ENCODE measurements at places on chromosomes 5 and 9. TPM values are rescaled to one million over a fixed set of nuclear protein-coding genes. Genes with fewer than 3 reads are reported as not detected.
A peak's percentile ranks its signal among the peaks of the same experiment; 100 is the strongest.

GRCh38 chr5:95672641-95673040, 10.2 kb downstream of the SPATA9 start:
- DNase-seq, result no peak

DNA sequence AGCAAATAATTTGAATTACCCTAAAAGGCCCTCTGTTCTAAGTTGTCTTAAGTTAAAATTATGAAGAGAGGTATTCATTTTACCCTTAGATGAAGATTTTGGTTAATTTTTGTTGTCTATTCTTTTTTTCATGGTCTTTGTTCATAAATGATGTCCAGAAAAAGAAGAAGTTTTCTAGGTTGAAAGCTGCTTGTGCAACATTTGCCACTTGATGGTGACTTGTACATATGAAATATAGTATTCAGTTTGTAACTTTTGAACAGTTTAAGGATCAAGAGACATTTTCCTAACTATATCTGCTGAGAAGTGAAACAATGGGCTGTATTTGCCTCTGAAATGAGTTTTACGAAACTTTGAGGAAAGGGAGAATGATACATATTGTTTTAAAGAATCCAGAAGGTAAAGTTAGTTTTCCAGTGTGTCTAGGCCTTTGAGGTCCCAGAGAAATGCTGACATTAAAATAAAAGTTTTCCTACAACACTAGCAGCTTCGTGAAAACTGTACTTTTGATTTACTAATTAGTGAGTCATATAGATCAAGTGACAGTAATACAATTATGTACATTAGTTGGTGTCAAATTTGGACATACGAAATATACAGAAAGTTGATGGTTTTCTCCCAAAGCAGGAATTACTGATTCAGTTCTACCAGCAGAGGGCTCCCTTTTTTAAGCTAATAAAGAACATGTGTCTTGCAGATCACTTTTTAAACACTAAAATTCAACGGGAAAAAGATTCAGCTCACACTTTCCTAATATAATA, 70.5 kb downstream of the PIK3R1 start:
- peak; percentile 81 for DNase-seq

TMEM215 gene
- total RNA-seq, result 0.66 TPM

HRCT1 gene
- 1.2 TPM for total RNA-seq

GRXCR2 gene
- total RNA-seq, result not detected

- no peak for DNase-seq
These were observed 15.1 kb downstream of the SHB start for GRCh38 chr9:38053697-38054461.

- DNase-seq, result no peak
These were observed 85.2 kb upstream of the CDH12 start for GRCh38 chr5:22938362-22938761.

CFAP90 gene
- total RNA-seq, result 0.22 TPM

LCN1 gene
- not detected for total RNA-seq

GRCh38 chr9:136316896-136317676, 10.3 kb upstream of the GPSM1 start:
- no peak for DNase-seq

ALAD gene
- 11.3 TPM for total RNA-seq

GRCh38 chr5:176884571-176884890, 14.6 kb downstream of the HK3 start:
- no peak for DNase-seq

DNA sequence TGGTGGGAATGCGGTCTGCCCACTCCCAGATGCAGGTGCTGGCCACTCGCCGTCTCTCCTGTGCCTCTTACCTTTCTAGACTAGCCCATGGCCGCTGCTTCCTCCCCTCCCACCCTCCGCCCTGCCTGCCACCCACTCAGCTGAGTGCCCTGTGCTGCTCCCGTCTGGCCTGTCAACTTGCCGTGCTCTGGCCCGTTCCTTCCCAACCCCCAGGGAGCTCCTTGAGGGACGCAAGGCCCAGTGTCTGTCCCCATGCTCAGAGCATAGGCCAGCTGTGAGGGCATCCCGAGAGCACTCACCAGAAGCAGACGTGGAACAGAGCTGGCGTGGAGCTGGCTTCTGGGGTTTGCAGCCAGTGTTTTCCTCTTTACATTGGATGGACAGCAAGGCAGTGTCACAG, 20.2 kb downstream of the HNRNPH1 start:
- no peak for DNase-seq

DNA sequence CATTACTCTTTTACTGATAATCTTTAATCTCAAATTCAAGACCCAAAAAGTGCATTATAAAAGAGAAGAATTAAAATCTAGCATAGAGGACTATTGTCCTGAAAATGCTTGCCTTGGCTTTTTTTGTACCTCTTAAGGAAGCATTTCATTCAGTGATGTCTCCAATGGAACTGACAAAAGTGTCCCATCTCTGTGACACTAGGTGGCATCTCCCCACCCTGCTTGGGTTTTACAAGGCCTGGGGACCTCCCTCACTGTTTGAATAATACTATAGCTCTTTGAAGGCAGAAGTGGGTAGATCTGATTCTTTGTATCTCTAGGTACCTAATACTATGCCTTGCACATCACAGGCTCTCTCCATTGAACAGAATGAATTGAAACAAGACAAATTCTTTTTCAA, 180.6 kb downstream of the EPB41L4A start:
- no peak for DNase-seq

DNA sequence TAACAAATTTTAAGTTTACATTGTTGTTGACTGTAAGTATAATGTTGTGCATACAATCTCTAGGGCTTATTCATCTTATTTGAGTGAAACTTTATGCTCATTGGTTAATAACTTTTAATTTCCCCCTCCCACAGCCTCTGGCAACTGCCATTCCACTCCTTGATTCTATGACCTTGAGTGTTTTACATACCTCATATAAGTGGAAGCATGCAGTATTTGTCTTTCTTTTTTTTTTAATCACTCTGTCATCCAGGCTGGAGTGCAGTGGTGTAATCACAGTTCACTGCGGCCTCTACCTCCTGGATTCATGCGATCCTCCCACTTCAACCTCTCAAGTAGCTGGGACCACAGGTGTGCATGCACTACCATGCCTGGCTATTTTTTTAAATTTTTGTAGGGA, 83.9 kb downstream of the KCTD16 start:
- no peak for DNase-seq

DNA sequence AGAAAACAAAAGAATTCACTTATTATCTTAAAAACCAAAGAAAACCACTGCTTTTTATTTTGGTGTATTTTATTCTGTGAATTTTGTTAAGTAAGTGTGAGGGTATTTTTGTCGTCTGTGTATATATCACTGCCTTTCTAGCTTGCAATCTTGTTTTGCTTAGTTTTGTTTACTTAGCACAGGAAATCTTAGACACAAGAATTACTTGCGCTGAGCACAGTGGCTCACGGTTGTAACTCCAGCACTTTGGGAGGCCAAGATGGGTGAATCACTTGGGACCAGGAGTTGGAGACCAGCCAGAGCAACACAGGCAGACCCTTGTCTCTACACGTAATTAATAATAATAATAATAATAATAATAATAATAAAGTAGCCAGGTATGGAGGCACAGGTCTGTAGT, 230.3 kb downstream of the PAPPA start:
- no peak for DNase-seq

GRCh38 chr5:113336975-113337374, 97.8 kb downstream of the TSSK1B start:
- DNase-seq, result peak; percentile 69

DNA sequence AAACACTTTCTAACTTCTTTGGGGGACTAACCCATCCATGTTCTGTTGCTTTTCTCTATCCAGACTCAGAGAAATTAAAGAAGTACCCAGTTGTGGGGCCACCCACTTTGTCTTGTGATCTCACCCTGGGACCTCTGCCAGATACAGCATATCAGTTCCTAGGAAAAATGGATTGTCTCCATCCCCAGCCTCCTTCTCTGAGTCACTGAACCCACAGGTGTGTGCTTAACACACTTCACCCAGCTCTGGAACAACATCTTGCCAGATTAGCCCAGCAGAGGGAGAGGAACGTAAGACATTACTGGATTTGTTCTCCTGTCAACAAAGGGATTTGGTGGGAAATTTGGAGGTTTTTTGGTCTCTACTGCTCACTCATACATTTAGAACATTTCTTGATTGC, 19.2 kb downstream of the FAM240B start:
- no peak for DNase-seq

PCAT7 gene
- total RNA-seq, result 0.13 TPM

DNA sequence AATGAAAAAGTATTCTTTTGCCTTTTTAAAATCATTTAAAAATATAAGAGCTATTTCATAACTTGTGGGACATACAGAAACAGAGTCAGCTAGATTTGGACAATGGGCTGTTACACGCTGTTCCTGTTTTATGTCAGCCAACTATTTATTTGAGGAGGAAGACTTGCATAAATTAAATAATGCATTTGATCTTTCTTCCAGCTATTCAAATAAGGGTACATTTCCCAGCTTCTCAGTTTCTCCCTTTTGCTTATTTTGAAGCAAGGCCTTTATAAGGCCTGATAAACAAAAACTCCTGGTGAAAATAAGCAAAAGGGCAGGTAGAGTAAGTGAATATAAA, 6.5 kb downstream of the STOM start:
- DNase-seq, result no peak

- peak; percentile 58 for DNase-seq
These were observed 208.6 kb downstream of the EPB41L4A start for GRCh38 chr5:112210430-112211005.

ANKRD18A gene
- 0.75 TPM for total RNA-seq

PITX1 gene
- total RNA-seq, result 3.6 TPM

- DNase-seq, result no peak
These were observed 29.4 kb upstream of the SPATA31D4 start for GRCh38 chr9:81898851-81899250.
